SK-N-DZ (cell line): ENCODE measurements at places on chromosomes 1 and 21.
A peak's percentile ranks its signal among the peaks of the same experiment; 100 is the strongest.

DNA sequence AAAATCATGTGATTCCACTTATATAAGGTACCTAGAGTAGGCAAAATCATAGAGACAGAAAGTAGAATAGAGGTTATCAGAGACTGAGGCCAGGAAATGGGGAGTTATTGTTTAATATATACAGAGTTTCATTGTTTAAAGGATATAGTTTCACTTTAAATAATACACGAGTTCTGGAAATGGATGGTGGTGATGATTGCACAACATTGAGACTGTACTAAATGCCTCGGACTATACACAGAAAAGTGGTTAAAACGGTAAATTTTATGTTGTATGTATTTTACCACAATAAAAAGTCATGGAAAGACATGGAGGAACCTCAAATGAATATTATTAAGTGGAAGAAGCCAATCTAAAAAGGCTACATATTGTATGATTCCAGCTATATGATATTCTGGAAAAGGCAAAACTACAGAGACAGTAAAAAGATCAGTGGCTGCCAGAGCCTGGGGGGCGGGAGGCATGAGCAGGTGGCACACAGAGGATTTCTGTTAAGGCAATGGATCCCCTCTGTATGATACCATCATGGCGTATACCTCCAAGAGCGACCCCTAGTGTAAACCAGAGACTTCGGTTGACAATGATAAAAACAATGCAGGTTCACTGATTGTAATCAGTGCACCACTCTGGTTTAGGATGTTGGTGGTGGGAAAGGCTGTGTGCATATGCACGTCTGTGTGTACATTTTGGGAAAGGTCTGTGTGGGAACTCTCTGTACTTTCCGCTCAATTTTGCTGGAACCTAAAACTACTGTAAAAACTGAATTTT is 7.5 kb downstream of the C1orf198 start:
- DNase-seq: no peak

DNA sequence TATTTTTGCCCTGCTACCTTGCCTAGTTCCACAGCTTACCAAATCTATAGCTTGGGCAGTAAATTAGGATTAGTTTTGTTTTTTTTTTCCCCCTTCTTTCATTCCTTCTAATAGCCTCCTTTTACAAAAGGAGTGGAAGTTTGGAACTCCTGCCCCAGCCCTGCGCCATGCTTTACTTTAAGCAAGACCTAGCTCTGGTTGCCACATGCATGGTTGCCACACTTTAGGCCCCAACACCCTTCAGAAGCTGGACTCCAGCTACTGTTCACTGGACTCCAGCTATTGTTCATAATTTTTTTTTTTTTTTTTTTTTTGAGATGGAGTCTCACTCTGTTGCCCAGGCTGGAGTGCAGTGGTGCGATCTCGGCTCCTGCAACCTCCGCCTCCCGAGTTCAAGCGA is 115.8 kb downstream of the NR5A2 start:
- DNase-seq: no peak

DNA sequence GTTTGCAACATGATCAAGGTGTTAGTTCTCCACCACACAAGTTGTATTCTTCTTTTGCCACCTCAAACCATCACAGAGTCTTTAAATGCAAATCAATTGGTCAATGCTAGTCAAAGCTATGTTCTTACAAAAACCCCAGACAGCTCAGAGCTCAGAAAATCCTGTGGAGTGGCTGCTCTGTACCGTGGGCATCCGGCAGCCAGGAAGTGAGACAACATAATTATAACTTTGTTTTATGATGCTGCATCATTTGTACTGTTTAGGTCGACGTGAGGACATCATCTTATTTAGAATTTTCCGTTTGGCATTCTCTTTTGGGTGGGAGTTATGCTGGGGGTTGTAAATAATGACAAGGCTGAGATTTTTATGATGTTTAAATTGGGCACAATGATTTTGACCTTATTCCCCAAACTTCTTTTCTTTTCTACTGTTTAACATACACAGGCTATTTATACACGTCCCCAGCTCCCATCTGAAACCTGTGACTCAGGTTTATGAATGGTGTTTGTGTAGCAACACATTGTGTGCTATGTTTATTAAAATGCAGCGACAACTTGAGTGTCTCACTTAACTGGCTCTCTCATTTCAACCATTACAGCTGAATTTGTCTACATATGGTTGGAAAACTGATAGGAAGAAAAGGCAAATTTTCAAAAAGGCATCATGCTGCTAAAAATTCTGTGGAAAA is 124.0 kb downstream of the CNIH3 start:
- no peak for DNase-seq

DNA sequence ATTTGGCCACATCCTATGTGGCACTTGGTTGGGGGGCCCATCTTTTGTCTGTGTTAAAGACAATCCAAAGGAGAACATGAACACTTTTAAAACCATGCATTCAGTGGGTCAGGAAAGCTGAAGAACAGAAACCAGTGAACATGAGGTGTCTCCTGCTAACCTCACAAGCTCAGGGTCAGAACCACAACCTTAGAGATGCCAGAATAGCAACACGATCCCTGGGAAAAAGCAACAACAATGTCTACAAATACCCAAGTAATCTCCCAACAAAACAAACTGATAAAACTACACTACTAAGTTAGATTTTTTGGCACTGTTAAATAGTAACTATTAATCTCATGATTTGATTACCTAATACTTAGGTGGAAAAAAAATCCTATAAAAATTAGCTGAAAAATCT is 34.1 kb upstream of the GNG4 start:
- DNase-seq: no peak

- no peak for DNase-seq
Observed at GRCh38 chr1:108050911-108051629, 86.1 kb upstream of the VAV3 start.

DNA sequence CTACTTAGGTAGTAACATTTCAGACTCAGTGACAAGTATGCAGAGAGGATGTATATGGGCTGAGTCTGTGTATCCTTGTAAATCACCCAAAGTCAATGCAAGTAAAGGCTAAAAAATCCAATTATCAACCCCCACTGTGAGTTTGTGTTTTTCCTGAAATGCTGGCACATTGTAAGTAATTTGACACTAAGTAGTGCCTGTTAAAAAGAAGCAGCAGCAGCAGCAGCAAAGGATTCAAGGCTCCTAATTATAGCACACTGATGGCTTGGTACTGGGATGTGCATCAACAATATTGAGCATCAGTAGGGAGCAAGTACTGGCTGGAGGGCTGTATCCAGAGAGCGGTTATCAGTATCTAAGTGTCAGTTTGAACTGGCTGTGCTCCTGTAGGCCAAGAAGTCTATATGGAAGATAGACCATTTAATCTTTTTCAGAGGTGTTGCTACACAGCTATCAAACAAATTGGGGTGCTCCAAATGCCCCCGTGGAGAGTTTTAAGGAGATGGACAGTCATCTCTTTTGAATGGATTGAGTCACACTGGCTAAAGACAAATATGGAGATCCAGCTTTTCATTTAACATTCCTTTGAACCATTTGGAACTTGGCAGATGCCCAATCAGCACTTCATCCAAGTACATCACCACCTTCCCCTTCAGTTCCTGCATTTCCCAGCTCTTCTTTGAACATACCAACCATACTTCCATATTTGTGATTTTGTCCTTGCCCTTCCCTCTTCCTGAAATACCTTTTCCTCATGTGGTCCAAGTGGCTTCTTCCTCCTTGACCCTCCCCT is 241.2 kb upstream of the ST6GALNAC5 start:
- peak; percentile 23 for DNase-seq

DNA sequence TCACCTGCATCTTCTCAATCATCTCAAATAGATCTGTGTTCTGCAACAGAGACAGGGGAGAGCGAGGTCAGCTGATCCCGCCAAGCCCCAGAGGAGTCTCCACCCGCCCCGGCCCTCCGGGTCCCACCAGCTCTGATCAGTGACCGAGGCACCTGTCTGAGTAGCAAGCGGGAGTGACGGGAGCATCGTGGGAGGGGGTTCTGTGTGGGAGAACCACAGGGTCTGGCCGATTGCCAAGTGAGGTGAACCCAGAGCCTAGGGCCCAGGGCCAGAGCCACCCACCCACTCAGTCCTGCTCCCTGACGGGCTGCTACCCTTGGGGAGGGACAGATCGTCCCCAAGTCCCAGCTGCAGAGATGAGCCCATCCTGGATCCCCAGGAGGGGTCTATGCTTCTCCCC is 49.1 kb downstream of the RAP1GAP start:
- no peak for DNase-seq

GRCh38 chr1:34267326-34267725 is 90.6 kb downstream of the C1orf94 start:
- no peak for DNase-seq

DNA sequence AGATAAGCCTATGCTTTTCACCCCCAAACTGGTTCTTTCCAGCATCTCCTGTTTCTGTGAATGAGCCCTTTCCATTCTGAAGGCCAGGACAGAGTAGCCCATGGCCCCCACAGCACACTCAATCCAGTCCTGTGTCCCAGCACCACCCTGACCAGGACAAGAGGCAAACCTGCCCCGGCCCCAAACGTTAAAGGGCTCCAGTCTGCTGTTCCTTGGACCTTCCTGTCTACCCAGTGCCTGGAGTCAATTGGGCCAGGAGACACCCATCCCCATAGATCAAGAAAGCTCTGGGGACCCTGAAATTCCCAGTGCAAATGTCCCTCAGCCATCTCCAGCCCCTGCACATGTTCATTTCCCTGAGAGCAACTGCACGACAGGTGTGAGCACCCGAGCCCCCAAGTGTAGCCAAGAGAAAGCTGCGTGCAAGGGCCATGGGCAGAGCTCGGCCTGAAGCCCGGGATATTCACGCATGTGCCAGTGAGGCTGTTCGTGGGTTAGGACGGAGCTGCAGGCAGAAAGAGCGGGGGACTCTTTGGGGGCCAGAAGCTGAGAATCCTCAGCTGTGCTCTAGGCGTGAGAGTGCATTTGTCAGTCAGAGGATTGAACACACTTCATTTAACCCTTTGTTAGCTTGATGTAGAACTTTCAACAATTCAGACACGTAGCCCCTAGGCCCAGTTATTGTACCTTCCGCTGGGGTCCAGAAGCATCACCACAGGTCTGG is 4.2 kb upstream of the RIPK4 start:
- DNase-seq: no peak

- DNase-seq: no peak
Observed at GRCh38 chr1:172268237-172268636, 152.2 kb upstream of the C1orf105 start.

GRCh38 chr1:21313203-21313885 is 23.1 kb upstream of the ECE1 start:
- peak; percentile 72 for DNase-seq

GRCh38 chr1:38735651-38736161 is 123.9 kb downstream of the RRAGC start:
- DNase-seq: no peak

GRCh38 chr1:158199849-158200248 is 19.2 kb downstream of the CD1D start:
- DNase-seq: no peak

- DNase-seq: no peak
Observed at GRCh38 chr1:61993331-61993961, 201.2 kb upstream of the L1TD1 start.

GRCh38 chr1:3612123-3612522 is 815 bp upstream of the MEGF6 start:
- DNase-seq: no peak

DNA sequence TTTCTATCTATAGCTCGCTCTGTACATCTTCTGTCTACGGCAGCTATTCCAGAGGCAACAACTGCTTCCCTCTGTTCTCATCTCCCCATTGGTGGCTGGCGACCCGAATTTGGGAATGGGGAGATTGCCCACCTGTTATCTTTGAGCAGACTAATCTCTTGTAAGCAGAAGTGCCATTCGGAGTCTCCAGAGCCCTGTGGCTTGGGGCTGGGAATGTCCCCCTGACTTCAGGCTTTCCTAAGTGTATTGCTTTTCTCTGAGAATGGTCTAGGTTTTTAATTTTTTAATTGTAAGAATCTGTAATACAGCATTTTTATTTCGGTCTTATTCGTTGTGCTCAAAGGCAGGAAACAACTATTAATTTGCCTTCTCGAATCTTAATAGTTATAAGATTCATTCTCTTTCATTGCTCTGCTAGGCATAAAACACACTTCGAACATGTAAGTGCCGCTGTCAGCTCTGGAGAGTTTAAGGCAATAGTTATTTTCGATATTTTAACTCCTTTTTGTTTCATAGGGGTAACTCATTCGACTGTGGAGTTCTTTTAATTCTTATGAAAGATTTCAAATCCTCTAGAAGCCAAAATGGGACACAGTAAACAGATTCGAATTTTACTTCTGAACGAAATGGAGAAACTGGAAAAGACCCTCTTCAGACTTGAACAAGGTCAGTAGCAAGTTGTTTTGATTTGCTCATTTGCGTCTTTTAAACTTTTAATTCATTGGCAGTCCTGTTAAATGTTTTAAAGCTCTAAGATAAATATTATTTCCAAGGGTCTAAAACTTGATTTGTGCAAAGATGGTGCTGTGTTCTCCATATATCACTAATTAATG is 514 bp downstream of the AGL start:
- no peak for DNase-seq

- DNase-seq: no peak
Observed at GRCh38 chr1:75172556-75172955, 38.4 kb downstream of the LHX8 start.

GRCh38 chr1:110780600-110781484 is 92.1 kb upstream of the CD53 start:
- peak; percentile 70 for DNase-seq

- DNase-seq: no peak
Observed at GRCh38 chr1:177862916-177863315, 106.9 kb downstream of the SEC16B start.

DNA sequence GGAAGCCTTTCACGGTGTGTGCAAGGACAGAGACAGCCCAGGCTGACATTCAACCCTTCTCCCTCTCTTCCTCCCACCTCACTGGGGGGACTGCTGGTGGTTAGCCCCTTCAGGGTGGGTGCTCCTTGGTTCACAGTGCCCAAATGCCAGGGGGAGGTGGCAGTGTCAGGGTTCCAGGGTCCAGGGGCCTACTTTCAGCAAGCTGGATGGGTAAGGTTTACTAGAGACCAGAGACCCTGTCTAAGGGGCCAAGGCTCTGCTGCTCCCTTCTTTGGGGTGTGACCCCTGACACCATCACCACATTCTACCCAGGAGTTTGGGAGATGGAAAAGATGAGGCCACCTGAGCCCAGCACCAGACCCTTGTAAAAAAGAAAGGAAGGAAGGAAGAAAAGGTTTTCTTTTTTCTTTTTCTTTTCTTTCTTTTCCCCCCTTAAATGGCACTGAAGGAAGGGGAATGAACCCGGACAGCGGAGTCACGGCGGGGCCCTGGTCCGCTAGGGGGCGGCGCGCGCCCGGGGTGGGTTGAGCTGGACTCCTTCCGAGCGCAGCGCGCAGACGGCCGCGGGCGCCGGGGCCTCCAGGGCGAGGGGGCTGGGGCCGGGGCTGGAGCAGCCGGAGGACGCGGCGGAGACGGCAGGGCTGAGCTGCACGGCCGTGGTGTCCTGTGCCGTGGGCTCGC is 18.8 kb downstream of the KNCN start:
- peak; percentile 45 for DNase-seq

DNA sequence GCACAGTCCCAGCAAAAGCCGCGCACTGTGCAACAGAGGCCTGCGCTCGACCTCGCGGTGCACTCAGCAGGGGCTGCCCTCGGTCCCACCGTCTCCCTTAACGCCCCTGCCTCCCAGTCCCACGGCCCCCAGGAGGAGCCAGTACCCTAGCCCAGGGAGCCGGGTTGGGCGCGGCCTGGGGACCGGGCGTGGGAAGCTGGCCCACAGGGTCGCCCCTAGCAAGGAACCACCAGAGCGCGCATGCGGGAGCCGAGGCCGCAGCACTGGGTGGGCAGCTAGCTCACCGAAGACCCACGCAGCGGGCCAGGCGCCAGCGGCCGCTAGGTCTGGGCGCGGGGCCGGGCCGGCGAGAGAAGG is 21.6 kb upstream of the ZNF678 start:
- DNase-seq: peak; percentile 43
